ENCODE measurements at places on chromosomes 6 and 20. TPM values are rescaled to one million over a fixed set of nuclear protein-coding genes. Genes with fewer than 3 reads are reported as not detected.

GRCh38 chr6:57182017-57182432 is 9.9 kb downstream of the BAG2 start:
- DNase-seq = no peak

- no peak for DNase-seq
Observed at GRCh38 chr20:41469868-41470267, 103.2 kb upstream of the EMILIN3 start.

DNA sequence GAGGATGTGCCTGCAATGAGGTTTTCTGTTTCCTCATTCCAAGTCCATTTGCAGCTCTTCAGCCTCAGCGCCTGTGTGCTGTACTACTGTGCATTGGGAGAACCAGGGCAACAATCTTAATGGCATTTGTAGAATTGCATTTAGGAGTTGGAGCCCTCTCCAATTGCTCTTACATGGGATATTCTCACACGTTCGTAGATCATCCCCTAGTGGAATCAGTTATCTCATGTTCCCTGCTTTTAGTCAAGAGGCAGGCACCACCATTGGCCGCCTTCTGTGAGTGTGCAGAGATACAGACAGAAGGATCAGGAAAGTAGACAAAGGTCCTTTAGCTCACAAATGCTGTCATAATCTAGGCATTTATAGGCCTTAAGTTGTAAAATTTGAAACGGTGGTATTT is 84.2 kb upstream of the RGS17 start:
- DNase-seq = no peak

GRCh38 chr6:93731306-93731705 is 311.9 kb upstream of the EPHA7 start:
- DNase-seq = no peak

GRCh38 chr20:52001999-52002666 is 189.4 kb downstream of the ZFP64 start:
- DNase-seq = no peak

GRCh38 chr6:158622545-158623190 is 21.9 kb downstream of the DYNLT1 start:
- DNase-seq = no peak

- DNase-seq = no peak
Observed at GRCh38 chr20:44543358-44543757, 21.5 kb upstream of the SERINC3 start.

GRCh38 chr6:33313105-33313708 is 671 bp downstream of the TAPBP start:
- DNase-seq = no peak

DNA sequence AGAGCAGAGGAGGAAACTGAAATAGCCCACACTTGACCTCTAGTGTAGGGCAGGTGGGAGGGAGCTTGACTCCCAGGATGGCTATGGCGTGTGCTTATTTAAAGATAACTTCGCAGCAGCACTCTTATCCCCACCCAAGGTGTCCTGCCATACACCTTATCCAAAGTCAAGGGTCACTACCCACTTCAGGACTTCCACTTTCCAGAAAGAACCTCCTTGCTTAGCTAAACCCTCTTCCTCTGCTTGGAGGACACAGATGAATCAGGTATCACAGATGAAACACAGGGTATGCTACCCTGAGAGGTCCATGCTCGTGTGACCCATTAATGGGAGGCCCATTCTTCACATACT is 2.3 kb downstream of the RIN2 start:
- no peak for DNase-seq

- no peak for DNase-seq
Observed at GRCh38 chr6:37850728-37851285, 31.3 kb downstream of the ZFAND3 start.

DNA sequence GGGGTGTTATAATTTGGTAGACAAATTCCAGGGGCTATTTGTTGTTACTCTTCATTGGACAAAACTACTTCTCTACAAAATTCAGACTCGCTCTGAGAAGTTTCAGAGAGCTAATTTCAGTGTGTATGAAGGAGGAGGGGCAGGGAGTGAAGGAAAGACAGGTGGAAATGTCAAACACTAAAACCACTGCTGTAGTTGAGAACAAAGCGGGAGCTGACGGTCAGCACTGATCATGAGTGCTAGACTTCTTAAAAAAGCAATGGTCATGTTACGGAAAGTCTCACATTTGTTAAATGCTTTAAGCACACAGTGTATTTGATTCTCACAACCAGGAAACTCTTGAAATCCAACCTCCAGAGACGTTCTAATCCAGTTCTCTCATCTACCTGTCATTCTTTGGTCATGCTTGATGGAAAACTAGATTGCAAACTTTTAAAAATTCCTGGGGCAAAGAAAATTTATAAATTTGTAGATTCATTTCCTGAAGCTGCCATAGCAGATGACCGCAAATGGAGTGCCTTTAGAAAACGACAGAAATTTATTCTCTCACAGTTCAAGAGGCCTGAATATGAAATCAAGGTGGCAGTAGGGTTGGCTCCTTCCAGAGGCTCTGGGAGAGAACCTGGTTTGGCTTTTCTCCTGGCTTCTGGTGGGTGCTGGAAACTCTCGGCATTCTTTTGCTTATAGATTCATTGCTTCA is 100.7 kb upstream of the CARMIL1 start:
- no peak for DNase-seq

DNA sequence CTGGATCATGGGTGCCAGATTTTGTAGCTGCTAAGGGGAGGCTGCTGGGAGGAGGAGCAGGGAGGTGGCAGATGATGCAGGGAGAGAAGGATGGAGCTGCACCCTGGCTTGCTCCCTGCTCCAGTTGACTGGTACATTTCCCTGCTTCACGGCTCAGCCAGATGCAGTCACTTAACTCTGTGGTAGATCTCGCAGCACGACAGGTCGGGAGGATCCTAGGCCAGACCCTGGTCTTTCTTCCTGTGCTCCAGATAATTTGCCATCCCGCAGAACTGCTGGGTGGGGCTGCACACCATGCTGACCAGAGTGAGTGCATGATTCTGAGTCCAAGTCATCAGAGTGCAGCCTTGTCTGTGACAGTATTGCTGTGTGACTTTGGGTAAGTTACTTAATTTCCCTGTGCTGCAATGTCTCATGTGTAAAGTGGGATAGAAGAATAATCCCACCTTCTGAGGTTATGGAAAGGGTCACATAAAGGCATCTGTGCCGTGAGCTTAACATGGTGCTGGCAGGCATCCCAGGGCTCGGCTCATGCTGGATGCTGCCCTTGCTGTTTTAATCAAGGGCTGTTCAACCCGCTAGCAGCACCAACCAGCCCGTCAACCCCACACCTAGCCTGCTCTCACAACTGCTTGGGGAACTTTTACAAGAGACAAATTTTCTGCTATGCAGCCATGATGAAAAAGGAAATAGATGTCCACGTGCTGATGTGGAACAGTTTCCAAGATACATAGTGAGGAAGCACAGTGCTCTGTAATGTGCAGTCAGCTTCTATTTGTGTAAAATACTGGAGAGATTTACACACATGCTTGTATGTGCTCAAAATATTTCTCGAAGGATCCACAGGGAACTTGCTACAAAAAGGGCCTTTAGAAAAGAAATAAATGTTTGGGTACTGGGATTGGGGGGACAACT is 257.9 kb downstream of the CDH26 start:
- DNase-seq = no peak

GRCh38 chr6:44533421-44533820 is 145.9 kb downstream of the CDC5L start:
- no peak for DNase-seq

GRCh38 chr6:145147981-145148749 is 587.2 kb downstream of the EPM2A start:
- peak; percentile 50 for DNase-seq

DNA sequence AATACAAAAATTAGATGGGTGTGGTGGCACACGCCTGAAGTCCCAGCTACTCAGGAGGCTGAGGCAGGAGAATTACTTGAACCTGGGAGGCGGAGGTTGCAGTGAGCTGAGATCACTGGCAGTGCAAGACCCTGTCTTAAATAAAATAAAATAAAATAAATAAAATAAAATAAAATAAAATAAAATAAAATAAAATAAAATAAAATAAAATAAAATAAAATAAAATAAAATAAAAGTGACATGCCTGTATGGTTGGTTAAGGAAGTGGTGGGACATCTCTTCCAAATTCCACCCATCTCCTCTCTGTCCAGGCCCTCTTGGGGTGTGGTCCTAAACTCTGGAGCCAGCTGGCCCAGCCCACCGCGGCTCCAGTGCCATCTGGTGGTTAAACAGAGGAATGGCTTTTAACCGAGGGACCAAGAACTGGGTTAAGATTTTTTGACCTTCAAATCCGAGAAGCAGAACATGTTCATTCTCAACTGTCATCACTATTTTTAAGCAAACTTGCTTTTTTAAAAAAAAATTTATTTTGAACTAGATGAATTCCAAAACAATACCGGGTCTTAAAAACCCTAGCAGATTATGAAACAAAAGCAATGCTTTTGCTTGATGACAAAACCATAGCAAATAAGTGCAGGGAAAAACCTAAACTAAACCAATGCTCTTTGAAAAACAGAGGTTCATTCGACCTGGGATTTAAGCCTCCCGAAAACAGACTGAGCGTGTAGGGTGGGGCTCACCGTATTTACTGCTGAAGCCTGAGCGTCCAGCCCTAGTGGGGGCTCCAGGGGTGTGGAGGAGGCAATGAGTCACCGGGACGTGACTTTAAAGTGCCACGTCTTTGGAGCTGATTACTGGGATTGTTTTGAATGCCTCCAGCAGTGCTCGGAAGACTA is 68.8 kb downstream of the CDC5L start:
- no peak for DNase-seq

DNA sequence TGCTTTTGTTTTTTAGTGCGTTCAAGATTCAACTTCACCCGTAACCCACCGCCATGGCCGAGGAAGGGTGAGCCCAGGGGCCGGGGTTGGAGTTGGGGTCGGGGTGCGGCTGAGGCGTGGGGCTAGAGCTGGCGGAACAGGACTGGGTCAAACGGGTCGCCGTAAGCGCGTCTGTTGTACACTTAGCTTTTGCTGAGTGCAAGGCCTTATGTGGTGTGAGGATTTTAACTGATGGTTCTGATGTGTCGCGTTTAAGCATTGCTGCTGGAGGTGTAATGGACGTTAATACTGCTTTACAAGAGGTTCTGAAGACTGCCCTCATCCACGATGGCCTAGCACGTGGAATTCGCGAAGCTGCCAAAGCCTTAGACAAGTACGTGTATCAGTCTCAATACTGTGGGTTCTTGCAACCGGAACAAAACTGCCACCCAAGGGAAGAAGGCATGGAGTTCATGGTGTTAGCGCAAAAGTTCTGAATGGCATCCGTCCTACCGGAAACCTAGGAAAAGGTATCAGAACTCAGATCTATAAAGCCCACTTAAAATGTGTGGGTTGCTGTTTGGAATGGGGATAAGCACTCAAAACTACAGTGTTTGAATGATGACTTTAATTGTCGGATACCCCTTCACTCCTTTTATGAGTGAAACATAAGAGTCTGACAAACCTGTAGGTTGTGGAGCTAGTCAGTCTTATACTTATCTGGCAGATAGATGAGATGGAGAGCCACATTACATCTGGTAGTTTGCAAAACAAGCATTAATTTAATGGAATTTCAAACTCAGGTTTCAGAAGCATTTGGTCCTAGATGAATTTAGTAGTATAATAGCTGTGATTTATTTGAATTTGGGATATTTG is 574 bp downstream of the RPS12 start:
- DNase-seq = no peak

- no peak for DNase-seq
Observed at GRCh38 chr20:44422083-44422482, 53.6 kb upstream of the TTPAL start.

- DNase-seq = peak; percentile 83
Observed at GRCh38 chr20:50320901-50321796, 130.5 kb downstream of the CEBPB start.

- DNase-seq = no peak
Observed at GRCh38 chr6:30583921-30584320, 12.7 kb downstream of the ABCF1 start.

DNA sequence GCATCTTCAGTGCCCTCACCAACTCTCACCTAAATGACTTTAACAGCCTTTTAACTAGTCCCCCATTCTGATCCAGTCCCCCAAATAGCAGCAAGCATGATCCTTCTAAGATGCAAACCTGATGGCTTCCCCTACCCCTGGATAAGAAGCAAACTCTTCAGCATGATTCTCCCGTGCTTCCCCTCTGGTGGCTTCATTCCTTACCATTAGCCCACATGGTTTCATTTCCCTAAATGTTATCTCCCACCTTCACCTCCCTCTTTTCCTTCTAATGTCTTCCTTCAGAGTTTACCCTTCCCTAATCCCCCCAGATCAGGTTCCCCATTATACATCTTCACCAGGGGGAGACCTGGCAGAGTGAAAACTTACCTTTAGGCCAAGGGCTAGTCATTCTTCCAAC is 4.0 kb upstream of the RAB5IF start:
- DNase-seq = no peak

- DNase-seq = no peak
Observed at GRCh38 chr6:42260972-42261371, 43.3 kb upstream of the MRPS10 start.

DNA sequence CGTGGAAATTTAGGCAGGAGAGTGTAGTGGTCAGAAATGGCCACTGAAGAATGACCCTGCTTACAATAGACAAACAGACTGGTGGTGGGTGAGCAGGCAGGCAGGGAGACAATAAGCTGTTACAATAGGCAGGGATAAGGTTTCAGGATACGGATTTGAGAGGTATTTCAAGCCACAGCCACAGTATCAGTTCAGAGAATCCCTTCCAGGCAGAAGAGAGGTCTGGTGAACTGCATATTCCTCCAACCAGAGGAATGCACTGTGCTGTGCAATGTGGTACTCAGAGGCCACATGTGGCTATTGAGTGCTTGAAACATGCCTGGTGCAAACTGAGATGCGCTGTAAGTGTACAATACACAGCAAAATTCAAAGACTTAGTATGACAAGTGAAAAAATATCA is 20.6 kb downstream of the RMND1 start:
- DNase-seq = no peak

GRCh38 chr6:31567531-31568370 is 4.3 kb upstream of the LTA start:
- DNase-seq = no peak

The GHRH gene
- not detected for total RNA-seq

The AHI1 gene
- total RNA-seq = 62.2 TPM

The PNPLA1 gene
- total RNA-seq = not detected

The SLC4A11 gene
- total RNA-seq = 4.9 TPM

The POM121L2 gene
- total RNA-seq = not detected

The HLA-DMB gene
- total RNA-seq = 34.6 TPM

The XKR7 gene
- total RNA-seq = not detected

The PTPRT gene
- 0.32 TPM for total RNA-seq

The MYBL2 gene
- 0.32 TPM for total RNA-seq

The OR2B6 gene
- not detected for total RNA-seq

The ATP6V1G2 gene
- total RNA-seq = 1.6 TPM

The TREML1 gene
- total RNA-seq = 1.3 TPM

The FYN gene
- 111 TPM for total RNA-seq

The F13A1 gene
- total RNA-seq = 357 TPM

The LPIN3 gene
- 43.2 TPM for total RNA-seq

The CFAP206 gene
- total RNA-seq = 0.66 TPM

The BCAS1 gene
- not detected for total RNA-seq

The ZBTB46 gene
- total RNA-seq = 18.7 TPM

The MYB gene
- total RNA-seq = 61.9 TPM

The SLC17A1 gene
- not detected for total RNA-seq

Data from breast epithelium (tissue), 4 donors.